Inflammatory macrophage (primary cell): ENCODE measurements at places on chromosomes 2 and 18.

DNA sequence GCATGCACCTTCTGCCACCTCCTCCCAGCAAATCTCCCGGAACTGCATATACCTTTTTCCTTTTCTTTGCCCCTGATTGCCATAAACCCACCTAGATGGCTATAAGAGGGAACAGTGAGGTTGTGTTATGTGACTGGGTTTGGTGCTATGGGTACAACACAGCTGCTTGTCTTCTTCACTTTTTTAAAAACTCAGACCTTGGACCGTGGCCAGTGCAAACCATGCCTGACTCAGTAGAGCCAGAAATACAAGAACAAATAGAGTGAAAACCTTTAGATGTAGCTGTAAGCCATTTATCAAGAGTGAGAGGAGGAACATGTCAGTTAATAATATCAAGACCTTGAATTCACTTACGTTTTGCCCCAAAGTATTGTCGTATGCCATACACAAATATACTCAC, 267.4 kb upstream of the CHAC2 start:
- no peak for DNase-seq

DNA sequence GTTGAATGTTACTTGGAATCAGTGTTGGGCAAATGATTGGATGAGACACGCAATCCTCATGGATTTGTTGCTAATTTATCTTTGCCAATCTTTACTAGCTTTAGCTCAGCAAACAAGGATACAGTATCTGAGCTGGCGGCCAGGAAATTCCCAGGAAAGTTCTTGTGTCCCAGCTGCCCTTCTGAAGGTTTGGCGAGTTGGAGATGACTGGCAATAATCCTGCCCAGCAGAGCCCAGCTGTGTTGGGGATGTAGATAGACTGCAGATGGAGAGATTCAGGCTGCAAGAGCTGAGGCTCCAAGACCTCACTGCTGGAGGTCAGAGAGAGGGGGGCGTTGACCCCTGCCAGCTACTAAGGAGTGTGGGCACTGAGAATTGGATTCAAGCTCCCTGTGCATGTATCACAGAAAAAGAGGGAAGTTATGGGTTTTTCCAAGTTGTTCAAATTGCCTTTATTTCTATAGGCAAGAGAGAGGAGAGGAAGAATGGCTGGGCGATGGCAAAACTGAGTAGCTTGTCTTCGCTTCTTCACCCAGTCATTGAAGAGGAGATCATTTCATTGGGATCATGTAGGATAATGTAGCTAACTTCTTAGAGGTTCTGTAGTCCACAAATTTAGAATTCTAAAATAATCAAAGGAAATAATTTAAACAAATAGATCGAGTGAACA, 506.8 kb upstream of the LRATD1 start:
- DNase-seq: no peak

GRCh38 chr18:70075906-70076305, 128.2 kb upstream of the CD226 start:
- DNase-seq: no peak

- DNase-seq: no peak
These were observed 30.3 kb downstream of the ALMS1 start for GRCh38 chr2:73415906-73416305.

GRCh38 chr2:98505971-98506664, 61.5 kb downstream of the INPP4A start:
- peak; percentile 59 for DNase-seq

DNA sequence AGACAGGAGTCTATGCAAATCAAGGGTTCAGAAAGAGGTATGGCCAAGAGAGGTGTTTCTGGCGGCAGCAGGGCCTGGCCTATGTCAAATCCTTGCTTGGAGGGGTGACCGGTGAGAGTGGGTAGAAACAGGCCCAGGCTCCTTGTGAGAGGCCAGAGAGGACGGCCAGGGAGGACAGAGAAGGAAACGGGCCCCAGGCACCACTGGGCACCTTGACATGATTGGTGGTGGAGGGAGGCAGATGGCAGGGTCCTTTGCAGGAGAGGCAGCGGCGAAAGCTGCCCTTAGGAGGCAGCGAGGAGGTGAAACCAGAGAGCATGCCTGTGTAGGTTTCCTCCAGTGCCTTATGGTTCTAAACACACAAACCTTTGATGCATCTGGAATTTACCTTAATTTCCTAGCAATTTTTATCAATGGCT, 6.2 kb downstream of the RAMP1 start:
- DNase-seq: no peak

- no peak for DNase-seq
These were observed 74.8 kb upstream of the FAM98A start for GRCh38 chr2:33673937-33674336.

- no peak for DNase-seq
These were observed 12.2 kb upstream of the SKOR2 start for GRCh38 chr18:47263430-47264307.

DNA sequence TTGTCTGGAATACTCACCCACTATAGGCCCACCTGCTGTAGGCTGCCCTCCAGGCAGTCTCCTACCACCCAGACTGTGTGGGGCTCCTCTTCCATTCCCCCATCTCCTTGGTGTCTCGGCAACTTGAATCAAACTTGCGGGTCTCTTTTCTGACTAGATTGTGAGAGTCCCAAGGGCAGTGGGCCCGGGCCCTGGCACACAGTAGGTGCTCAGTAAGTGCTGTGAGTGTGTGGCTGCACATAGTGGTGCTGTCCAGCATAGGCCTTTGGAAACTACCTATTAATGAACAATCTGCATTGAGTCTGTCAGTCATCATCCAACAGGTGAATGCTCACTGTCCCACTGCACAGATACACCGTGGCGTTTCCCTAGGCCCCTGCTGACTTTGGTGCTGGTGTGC, 43.6 kb upstream of the ASB1 start:
- DNase-seq: no peak

GRCh38 chr18:44889111-44889510, 208.4 kb downstream of the SETBP1 start:
- no peak for DNase-seq

GRCh38 chr2:217186668-217187159, 326.9 kb upstream of the TNP1 start:
- DNase-seq: no peak

GRCh38 chr2:7895289-7895688, 786.6 kb upstream of the ID2 start:
- DNase-seq: peak; percentile 33

DNA sequence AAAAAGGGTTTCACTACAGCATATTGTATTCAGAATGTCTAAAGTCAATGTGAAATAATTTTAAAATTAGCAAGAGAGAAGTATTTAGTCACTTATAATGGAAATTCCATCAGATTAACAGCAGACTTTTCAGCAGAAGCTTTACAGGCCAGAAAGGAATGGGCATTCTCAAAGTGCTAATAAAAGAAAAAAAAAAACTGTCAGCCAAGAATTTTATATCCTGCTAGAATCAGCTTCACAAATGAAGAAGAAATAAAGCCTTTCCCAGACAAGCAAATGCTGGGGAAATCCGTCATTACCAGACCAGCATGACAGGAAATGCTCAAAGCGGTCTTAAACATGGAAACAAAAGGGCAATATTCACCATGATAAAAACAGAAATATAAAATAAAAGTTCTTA, 18.8 kb downstream of the LMAN1 start:
- no peak for DNase-seq

DNA sequence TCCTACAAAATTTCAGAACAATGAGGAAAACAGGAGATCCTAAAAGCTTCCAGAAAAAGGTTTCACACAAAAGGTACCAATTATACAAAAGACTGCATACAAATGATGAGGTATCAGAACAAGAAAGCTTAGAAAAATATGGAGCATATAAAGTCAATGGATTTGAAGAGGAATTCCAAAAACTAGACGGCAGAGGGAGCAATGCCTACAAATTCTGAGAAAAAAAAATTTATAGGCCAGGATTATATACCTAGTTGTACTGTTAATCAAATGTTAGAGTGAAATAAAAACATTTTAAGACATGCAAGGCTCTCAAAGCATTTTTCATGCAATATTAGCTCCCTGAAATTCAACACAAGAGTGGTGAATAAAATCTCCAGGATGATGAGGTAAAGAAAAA, 106.2 kb downstream of the ZRANB3 start:
- no peak for DNase-seq

DNA sequence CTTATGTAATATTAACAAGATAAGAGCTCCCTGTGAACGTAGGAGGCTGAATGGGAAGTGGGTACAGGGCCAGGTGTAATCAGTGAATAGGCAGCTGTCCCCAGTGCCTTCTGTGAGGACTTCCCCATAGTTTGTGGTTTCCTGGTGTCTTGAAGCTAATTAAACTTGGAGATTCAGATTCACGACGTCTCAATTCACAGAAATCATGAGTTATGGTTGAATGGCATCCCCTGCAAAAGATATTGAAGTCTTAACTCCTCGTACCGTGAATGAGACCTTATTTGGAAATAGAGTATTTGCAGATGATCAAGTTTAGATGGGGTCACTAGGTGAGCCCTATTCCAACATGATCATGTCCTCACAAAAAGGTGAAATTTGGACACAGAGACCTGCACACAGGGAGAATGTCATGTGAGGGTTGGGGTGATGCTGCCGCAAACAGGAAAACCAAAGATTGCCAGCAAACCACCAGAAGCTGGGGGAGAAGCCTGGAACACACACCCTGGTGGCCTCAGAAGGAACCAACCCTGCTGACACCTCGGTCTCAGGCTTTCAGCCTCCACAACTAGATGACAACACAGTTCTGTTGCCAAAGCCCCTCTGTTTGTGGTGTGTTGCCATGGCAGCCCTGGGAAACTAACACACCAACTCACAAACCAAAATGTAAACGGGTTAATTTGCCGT, 13.2 kb downstream of the ARL4C start:
- peak; percentile 78 for DNase-seq

- peak; percentile 38 for DNase-seq
These were observed 125.9 kb downstream of the MAP4K4 start for GRCh38 chr2:101823347-101823791.

DNA sequence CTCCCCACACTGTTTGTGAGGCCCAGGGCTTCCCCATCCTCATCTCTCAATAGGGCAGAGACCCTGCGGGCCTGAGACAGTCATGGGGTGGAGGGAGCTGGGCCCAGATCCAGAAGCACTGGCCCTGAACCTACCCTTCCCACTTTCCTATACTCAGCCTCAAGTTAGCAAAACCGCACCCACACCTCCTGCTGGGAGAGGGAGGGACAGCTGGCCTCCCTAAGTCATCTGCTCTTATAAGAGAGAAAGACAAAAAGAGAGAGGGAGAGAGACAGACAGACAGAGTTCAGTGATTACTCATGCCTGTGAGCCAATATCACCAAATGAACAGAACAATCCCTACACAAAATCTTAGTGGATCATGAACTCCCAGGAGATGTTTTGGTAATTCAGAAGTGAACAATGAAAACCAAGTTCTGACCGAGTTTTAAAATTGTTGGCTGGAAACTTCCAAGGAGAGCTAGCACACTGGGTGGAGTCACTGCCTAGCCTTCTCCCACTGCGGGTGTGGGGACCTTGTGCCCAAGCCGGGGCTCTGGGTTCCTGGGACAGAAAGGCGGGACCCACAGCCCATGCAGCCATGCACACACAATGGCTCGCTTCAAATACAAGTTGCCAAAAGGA, 130.5 kb downstream of the PXDN start:
- no peak for DNase-seq

DNA sequence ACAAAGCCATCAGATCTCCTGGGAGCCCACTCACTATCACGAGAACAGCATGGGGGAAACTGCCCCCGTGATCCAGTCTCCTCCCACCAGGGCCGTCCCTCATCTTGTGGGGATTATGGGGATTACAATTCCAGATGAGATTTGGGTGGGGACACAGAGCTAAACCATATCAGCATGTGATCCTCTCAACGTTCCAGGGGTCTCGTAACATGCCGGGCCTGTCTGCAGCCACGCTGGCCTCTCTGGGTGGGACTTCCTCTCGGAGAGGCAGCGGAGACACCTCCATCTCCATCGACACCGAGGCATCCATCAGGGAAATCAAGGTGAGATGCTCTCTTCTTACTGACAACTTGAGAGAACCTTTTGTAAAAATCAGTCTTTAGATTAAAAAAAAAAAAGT, 49.6 kb upstream of the RBM44 start:
- DNase-seq: no peak

GRCh38 chr2:222424276-222424728, at the start of gene SGPP2:
SGPP2 (plus strand) TSS chr2:222424543; CDS start chr2:222424603, 60 bp downstream.
- DNase-seq: no peak
